ENCODE measurements at places on chromosomes 5 and 9.
A peak's percentile ranks its signal among the peaks of the same experiment; 100 is the strongest.

GRCh38 chr5:93809430-93809829 is 68.0 kb upstream of the POU5F2 start:
- DNase-seq: no peak

GRCh38 chr5:175785681-175786080 is 85.7 kb upstream of the CPLX2 start:
- no peak for DNase-seq

GRCh38 chr5:33758737-33759136 is 133.1 kb downstream of the ADAMTS12 start:
- DNase-seq: no peak

DNA sequence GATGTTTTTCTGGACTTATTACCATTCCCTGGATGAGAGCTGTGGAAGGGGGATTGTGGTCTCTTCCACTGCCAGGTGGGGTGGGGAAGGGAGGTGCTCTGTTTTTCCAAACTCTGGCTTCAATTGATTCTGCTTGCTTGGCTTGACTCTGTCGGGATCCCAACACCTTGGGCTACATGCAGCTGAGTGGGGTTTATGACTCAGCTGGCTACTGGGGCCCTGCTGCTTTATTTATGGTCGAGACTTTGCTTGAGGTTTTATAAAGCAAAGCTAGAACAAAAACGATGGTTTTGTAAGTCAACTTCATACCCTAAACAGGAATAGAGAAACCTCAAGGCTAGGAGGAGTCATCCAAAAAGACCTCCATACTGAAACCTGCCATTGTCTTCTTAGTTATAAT is 76.3 kb downstream of the AOPEP start:
- no peak for DNase-seq

DNA sequence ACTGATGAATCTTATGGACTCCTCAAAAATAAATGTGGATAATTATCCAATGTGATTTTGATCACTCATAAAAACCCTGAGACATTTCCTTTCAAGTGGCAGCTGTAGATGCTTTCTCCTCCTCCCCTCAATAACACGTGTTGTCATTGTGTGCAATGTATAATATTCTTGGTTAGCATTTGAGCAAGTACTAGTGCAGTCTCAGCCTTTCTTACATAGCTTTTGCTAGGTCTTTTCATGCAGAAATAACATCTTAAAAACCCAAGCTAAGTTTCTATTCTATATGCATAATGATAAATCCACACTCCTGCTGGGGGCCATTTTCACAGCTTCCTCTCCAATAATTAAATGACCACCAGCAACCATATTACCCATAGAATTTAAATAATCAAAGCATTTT is 1835.2 kb upstream of the NUDT12 start:
- DNase-seq: no peak

- no peak for DNase-seq
Observed at GRCh38 chr5:4977416-4978110, 162.6 kb upstream of the ADAMTS16 start.

DNA sequence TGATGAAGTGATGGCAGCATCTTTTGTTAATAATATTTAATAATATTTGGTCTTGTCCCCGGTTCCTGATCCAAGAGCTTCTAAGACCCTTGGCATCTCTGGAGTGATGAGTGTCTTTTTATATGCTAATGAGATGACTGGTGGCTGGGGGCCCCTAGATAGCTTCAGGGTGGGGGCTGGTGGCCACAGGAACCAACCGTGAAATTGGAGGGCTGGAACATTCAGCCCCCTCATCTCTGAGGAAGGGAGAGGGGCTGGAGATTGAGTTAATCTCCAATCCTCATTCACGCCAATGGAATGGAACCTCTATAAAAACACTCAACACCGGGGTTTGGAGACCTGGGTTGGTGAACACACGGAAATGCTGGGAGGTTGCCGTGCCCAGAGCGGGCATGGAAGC is 78.2 kb upstream of the RAPGEF1 start:
- no peak for DNase-seq

DNA sequence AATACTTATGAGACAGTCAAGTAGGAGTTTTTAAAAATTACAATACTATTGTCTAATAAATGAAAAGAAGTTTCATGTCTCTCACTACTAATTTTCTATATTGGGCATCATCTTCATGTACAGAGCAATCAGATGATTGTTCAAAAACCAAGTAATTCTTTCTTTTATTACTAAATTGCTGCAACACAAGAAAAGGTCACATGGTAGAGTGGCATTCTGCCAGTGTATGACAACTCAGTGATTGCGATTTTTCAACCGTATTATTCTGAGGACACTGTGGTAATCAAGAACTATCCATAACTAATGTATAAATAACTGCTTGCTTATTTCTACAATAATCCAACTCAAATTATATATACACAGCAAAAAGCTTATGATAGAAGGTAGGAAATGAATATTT is 96.7 kb upstream of the GRHPR start:
- DNase-seq: peak; percentile 10

- DNase-seq: no peak
Observed at GRCh38 chr9:134651226-134651905, 9.8 kb downstream of the COL5A1 start.

DNA sequence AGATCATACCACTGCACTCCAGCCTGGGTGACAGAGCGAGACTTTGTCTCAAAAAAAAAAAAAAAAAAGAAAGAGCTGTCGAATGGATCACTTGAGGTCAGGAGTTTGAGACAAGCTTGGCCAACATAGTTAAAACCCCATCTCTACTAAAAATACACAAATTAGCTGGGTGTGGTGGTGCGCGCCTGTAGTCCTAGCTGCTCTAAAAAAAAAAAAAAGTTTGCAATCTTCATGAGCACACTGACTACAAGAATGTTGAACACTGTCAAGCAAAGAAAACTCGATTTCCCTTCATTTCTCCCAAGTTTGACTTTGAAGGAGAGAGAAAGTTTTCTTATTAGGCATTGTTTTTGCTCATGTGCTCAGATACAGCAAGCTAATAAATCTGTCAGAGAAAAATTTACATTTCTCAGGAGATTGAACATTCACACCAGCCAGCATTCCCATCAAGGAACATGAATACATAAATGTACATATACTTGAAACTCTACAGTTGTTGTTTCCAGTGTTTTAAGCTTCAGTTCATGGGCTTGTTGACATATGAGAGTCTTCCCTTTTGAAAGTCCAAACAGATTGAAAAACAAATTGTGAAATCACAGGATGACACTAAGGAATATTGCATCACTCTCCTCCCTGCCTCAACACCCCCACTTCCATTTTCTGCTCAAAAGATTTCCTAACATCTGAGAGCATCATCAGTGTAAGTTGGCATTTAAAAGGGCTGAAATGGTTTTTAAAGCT is 81.8 kb downstream of the ARRDC3 start:
- DNase-seq: peak; percentile 97

- no peak for DNase-seq
Observed at GRCh38 chr5:135232958-135233357, 166.1 kb downstream of the MACROH2A1 start.

All from inflammatory macrophage (primary cell).